ENCODE measurements at places on chromosomes 6 and 20. TPM values are rescaled to one million over a fixed set of nuclear protein-coding genes. Genes with fewer than 3 reads are reported as not detected.

The ERVFRD-1 gene
- not detected for total RNA-seq

The F13A1 gene
- not detected for total RNA-seq

The HLA-DRA gene
- not detected for total RNA-seq

The MUC22 gene
- total RNA-seq, result not detected

The C6orf62 gene
- 168 TPM for total RNA-seq

The CNR1 gene
- total RNA-seq, result not detected

The MYO6 gene
- 28.7 TPM for total RNA-seq

The CST11 gene
- not detected for total RNA-seq

The NFATC2 gene
- total RNA-seq, result 0.59 TPM

The PLCG1 gene
- 82.8 TPM for total RNA-seq

The WFDC12 gene
- not detected for total RNA-seq

The TP53INP2 gene
- 5.0 TPM for total RNA-seq

The CRISP3 gene
- total RNA-seq, result not detected
